AML-193 (cell line): ENCODE measurements at places on chromosomes 2 and 18.

DNA sequence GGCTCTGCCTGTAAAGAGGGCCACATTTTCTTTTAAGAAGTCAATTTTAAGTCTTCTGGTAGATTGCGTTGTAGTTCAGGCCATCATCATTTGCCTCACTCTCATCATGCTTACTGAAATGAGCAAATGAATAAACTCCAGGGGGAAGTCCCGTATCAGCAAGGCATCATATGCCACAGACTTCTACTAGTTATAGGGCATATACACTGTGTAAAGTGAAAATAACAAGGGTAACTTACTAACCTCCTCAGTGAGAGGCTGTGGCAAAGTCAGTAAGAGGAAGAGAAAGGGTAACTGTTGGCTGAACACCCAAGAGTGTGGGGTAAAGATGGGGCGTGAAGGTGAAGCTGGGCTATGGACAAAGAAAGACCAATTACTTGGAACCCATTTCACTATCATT is 456.2 kb downstream of the SPAG16 start:
- DNase-seq = no peak

- no peak for DNase-seq
Observed at GRCh38 chr18:23994361-23994902, 20.1 kb upstream of the TTC39C start.

GRCh38 chr2:142723236-142723635 is 154.2 kb upstream of the KYNU start:
- DNase-seq = no peak

- DNase-seq = peak; percentile 53
Observed at GRCh38 chr2:181570833-181571661, 85.9 kb downstream of the CERKL start.

DNA sequence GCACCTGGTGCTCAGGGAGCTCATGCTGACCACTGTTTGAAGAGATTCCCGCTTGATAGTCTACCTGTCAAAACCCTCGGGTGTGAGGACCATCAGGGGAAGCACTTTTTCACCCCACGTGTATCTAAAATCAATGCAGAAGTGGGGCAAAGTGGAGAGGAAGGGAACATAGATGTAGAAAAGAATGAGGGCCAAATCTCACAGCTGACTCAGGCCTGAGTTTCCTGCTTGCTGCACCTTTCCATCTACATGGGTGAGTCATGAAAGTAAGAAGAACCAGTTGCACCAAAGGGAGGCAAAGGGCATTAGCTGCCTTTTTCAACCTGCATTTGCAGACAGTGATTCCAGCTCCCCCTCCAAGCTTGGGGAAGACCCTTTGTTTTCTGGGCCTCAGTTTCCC is 100.2 kb upstream of the MYCN start:
- no peak for DNase-seq

DNA sequence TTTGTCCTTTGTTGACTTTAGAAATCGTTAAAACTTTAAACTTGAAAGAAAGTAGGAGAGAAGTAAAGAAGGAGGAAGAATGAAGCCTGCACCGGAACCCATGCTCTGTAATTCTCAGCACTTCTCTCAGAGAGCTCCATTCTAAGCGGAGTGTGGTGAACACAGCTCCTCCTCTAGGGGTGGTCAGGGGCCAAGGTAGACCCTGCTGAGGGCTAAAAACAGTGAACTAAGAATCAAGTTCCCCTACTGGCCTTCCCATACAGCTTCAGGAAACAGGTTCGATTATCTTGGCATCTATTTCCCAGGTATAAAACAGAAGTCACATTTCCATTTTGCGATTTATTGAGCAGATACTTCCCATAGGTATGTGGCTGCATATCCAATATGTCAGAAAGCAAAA is 92.7 kb upstream of the ASAP2 start:
- no peak for DNase-seq

GRCh38 chr2:171307560-171307959 is 126.2 kb downstream of the METTL8 start:
- no peak for DNase-seq

DNA sequence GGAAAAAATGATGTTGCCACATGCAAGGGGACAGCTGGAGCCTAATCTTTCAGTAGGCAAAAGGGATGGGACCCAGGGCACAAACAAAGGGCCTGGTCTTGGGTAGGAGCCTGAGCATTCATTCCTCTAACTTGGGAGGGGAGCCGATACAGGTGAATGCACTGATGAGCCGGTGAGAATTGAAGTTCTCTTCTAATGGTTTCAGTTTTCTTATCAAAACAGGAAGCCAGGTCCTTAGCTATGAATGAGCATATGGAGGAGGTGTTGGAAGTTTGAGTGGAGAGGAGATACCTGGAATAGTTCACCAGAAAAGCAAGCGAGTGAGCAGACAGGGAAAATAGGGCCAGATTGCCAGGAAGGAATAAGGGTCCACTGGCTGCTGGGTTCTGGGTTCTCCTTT is 10.1 kb downstream of the DPP4 start:
- DNase-seq = no peak

- DNase-seq = no peak
Observed at GRCh38 chr2:17962876-17963275, 84.4 kb downstream of the KCNS3 start.

DNA sequence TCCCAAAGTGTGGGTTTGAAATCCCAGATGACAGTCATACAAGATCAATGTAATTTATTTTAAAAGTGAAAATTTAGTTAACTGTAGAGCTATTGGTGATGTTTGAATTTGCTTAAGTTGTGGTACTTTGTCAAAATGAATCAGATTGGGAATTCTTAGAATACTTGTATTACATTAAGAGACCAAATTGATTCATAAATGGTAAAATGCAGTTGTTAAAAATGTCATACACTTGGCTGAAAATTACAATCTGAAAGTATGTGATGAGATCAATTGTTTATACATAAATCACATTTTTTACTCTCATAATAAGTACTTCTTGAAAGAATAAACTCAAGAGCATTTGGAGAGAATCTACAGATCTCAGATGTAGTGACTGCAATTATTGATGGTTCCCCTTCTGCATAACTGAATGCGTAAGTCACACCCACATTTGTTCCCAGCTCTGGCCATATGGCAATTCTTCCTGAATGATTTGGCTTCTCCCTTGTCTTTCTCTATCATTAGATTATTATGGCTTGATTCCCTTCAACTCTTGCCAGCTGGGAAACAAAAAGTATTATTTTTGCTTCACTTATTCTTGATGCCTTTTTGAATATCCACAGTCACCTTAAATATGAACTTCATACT is 558.5 kb downstream of the CPS1 start:
- DNase-seq = no peak

GRCh38 chr2:216222650-216223352 is 113.7 kb downstream of the XRCC5 start:
- no peak for DNase-seq
